ENCODE measurements at places on chromosomes 7 and 10. TPM values are rescaled to one million over a fixed set of nuclear protein-coding genes. Genes with fewer than 3 reads are reported as not detected.

DNA sequence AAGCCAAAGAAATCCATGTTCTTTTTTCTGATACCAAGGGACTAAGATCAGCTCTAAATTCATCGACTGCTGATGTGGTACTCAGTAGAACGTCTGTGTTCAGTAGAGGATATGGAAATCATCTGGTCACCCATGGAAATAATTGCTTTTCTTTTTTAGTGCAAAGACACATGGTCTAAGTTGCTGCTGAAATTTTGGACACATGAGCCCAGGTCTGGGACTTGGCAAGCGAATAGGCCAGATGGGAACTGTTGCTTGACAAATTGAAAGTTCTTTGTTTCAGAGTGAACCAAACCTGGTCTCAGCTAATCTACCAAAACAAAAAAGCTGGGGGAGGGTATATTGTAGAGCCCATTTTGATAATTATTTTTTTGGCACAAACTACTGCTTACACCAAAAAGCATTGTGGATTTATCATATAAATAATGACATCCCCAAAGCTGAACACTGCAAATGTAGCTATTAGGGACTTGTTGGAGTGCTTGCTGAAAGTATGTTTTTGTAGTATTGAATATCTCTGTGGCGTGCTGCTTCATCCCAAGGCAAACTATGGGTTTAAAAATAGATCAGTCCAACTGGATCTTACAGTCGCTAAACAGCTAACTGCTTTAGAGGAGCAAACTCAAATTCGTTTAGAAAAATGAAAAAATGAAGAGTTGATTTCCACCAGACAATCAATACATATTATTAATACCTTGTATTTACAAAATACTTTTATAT, 144.7 kb downstream of the TRIL start:
- no peak for DNase-seq

GRCh38 chr7:129401228-129401966, 32.8 kb upstream of the STRIP2 start:
- DNase-seq = no peak

The SLC13A1 gene
- not detected for total RNA-seq

The TMEM26 gene
- 23.8 TPM for total RNA-seq
